ENCODE measurements at places on chromosomes 7 and 10.

DNA sequence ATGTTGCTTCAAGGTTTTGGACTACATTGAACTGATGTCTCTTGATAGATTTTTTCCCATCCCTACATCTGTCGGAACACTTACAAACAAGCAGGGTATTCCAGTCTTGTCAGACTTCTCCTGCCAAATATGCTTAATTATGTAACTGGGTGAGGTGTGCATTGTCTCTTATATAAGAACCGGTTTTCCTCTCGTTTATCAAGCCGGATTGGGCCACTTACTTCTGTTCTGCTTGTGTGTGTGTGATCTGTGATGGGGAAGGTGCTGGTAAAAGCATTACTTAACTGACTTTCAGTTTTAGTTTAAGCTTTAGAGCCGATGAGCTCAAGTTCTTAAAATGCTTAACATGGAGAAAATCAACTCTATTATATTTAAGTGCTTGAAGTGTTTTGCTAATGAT lies 57.9 kb downstream of the OTUD1 start:
- DNase-seq, result no peak

GRCh38 chr7:64637521-64638445 lies 28.1 kb upstream of the ZNF107 start:
- no peak for DNase-seq

GRCh38 chr7:136023134-136023869 lies 46.1 kb upstream of the MTPN start:
- DNase-seq, result no peak

- DNase-seq, result no peak
Measured at GRCh38 chr7:16626388-16626787, 19.2 kb downstream of the ANKMY2 start.

DNA sequence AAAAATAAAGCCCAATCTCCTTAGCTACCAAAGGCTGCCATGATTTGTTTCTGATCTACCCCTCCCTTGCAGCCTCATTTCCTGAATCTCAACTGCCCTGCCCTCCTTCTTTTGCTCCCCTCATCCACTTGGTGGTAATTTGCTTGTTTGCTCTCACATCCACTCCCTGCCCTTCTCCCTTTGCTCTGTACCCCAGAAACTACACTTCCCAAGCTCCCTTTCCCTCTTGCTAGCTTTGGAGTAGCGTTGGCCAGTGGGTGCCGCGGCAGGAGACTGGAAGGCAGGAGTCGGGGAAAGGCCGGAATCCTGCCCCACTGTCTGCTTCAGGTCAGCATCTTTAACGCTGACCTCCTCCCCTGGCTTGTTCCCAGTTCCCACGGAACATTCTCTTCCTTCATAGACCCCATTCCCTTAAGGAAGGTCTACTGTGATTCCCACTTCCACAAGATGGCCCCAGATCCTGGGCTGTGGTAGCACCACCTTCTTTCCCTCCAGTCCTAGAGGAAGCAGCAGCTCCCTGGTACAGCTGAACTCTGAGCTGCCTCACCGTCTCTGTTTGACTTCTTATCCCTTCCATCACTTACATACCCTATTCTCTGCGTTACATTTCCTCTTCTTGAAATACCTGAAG lies 79.1 kb downstream of the PIK3CG start:
- no peak for DNase-seq

- DNase-seq, result no peak
Measured at GRCh38 chr7:85320699-85321476, 134.0 kb upstream of the SEMA3D start.

GRCh38 chr7:126501617-126502016 lies 751.1 kb downstream of the GRM8 start:
- DNase-seq, result no peak

Measured in renal cortex interstitium (tissue), 15 donors.